Activated naive CD8-positive, alpha-beta T cell treated with anti-CD3 and anti-CD28 coated beads for 36 hours (primary cell): ENCODE measurements at places on chromosomes 6 and 20.
A peak's percentile ranks its signal among the peaks of the same experiment; 100 is the strongest.

- DNase-seq = no peak
Measured at GRCh38 chr6:30876039-30876730, 8.1 kb upstream of the DDR1 start.

DNA sequence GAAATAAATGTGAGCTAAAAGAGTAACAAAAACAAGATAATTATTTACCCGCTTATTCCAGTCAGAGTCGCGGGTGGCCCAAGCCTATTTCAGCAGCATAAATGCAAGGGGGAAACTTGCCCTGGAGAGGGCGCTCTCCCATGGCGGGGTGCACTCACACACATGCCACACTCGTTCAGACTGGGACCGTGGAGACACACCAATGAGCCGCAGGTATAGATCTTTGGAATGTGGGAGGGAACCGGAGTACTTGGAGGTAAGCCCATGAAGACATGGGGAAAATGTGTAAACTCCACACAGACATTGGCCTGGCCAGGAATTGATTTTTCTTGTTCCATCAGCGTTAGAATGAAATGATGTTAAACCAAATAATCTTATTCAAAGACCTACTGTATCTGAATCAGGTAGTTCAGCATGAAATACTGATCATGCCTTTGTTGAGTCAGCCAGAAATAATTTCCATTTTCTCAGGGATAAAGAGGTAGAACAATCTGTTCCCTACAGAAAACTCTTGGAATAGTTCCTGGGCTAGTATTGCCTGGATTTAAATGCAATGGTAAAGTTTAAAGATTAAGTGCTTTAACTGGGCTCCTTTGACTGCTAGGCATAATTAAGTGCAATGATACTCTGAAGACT lies 191.5 kb downstream of the MCHR2 start:
- DNase-seq = no peak

- DNase-seq = no peak
Measured at GRCh38 chr6:130980310-130981032, 82.6 kb downstream of the EPB41L2 start.

DNA sequence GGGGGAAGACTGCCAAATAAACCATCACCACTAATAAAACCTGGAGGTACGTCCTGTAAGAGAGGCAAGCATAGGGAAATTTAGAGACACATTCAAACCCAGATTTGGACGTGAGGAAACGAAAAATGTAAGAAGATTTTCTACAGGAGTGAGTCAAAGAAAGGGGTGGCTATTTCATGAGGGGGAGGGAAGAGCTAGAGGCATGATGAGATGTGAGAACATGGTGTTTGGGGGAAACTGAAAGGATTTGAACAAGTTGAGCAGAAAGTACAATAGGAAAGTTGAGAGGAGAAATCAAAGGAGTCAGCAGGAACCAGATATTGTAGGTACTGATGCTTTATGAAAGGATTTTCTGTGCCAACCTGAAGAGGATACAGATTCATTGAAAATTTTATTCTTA lies 179.1 kb upstream of the HS3ST5 start:
- no peak for DNase-seq

- DNase-seq = no peak
Measured at GRCh38 chr6:137495703-137496336, 1.6 kb upstream of the OLIG3 start.

- DNase-seq = no peak
Measured at GRCh38 chr6:17552861-17553260, 47.2 kb upstream of the FAM8A1 start.

GRCh38 chr6:28565823-28566526 lies 40.3 kb downstream of the GPX5 start:
- no peak for DNase-seq

DNA sequence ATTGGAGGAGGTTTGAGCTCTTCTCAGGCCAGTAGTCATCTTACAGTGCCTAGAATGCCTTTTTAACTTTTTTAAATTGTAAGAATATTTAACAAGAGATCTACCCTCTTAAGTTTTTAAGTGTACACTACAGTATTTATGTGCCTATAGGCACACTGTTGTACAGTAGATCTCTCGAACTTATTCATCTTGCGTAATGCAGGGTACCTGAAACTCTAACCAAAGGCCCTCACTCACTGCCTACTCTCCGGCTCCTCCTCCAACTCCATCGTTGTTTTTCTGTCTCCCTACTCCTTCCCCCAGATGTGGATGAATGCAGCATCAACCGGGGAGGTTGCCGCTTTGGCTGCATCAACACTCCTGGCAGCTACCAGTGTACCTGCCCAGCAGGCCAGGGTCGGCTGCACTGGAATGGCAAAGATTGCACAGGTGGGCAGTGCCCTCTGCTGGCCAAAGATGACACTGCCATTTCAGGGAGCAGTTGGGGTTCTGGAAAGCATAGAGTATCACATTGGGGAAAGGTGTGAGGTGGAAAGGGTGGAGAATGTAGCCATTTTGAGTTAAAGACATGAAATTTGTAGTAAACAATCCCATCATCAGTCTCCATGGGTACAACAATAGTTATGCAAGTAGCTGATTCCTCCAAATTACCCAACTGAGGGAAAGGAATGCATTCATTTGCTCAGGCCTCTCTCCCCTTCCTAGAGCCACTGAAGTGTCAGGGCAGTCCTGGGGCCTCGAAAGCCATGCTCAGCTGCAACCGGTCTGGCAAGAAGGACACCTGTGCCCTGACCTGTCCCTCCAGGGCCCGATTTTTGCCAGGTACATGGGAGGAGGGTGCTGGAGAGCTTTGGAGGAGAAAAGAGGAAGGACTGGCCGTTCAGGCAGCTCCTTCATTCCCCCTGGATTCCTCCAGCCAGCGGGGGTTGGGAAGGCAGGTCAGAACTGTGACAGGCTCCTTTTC lies 18.4 kb upstream of the ZNF76 start:
- DNase-seq = peak; percentile 65

DNA sequence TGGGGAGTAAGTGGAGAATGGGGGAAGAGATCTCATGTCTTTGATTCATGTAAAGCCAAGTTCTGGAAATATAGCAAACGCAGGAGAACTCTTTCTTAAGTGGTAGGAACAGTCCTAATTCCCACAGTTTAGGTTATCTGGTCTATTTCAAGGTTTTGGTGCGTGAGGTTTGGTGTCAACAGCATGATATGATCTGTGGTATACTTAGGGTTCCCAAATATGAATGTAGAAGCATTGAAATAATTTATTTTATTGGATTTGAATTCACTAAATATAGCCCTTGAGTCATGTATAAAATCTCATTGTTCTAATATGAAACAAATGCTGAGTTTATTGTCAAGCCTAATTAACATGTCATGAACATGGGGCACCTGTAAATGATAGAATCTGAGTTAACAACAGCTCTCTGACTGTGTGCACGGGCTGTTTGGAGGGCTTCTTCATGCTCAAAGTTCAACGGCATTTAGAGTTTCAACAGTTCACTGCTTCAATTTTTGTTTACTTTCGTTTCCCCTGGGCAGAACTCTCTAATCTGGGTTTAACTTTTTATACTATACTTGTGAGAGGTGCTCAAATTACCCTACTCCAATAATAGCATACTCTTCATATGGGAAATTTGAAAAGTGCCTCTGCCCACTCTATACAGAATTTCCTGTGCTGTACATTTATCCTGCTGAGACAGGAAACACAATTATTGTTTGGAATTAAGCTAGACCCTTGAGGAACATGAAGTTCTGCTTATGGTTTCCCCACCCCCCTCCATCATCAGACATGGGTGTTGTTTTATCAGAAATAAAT lies 236.3 kb upstream of the ZNF217 start:
- no peak for DNase-seq

GRCh38 chr20:2167112-2167511 lies 65.5 kb downstream of the STK35 start:
- DNase-seq = no peak

DNA sequence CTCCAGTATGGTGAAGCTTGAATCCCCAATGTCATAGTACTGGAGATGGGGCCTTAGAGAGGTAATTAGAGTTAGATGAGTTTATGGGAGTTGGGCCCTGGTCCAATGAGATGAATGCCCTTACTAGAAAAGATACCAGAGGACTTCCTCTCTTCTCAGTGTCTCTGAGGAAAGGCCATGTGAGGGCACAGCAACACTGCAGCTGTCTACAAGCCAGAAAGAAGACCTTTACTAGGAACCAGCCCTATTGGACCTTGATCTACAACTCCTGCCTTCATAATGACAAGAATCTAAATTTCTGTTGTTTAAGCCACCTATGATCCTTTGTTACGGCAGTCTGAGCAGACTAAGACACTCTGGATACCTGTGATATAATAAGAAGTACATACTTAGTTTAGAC lies 31.4 kb upstream of the AKAP7 start:
- no peak for DNase-seq

GRCh38 chr6:151617539-151617938 lies 123.7 kb downstream of the CCDC170 start:
- no peak for DNase-seq

DNA sequence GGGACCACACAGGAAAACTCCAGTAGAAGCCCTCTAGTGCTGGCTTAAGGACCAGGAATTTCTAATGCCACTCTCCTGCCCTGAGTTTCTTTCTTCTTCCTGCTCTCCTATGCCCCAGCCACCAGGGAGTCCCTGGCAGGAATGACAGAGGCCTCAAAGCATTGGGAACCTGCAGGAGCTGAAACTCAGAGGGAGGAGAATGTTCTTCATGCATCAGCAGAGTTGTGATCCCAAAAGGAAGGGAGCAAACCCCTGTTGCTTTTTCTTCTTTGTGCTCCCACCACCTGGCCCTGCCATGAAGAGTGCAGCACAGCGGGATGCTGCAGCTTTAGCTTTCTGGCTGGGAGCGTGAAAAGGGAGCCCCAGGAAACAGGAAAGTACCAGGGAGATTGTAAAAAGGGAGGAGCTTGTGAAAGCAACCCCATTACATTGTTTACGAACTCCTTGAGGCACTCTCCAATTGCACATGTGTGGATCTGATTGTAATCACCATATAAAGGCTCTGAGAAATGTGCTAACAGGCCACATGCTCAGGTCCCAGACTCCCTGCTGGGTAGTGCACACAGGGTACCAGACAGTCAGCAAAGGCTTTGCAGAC lies 34.7 kb upstream of the FKBP1A start:
- no peak for DNase-seq

DNA sequence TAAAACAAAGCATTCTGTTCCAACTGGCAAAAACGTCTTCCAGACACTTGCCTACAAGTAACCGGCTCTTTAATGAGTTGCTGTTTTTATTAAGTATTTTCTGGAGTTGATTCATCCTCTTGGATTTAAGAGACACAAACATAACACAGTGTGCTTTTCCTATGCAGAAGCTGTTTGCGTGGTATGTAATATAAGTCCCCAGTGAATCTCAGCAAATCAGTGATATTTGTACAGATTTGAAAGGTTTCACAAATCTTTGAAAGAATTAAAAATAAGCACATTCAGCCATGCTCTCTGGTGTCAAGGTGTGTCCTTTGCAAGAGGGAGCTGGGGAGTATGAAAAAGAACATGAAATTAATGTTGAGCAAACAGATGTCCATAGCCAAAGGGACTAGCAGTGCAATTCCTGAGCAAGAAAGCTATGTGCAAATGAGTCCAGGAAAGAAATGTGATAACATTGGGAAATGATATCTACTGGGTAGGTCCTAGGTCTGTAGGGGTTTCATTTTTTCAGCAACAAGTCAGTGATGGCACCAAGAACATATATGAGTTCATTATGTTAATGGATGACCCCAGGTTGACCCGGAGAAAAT lies 170.1 kb upstream of the PHACTR1 start:
- DNase-seq = no peak

GRCh38 chr20:23998392-23998791 lies 9.8 kb upstream of the GGTLC1 start:
- DNase-seq = no peak

DNA sequence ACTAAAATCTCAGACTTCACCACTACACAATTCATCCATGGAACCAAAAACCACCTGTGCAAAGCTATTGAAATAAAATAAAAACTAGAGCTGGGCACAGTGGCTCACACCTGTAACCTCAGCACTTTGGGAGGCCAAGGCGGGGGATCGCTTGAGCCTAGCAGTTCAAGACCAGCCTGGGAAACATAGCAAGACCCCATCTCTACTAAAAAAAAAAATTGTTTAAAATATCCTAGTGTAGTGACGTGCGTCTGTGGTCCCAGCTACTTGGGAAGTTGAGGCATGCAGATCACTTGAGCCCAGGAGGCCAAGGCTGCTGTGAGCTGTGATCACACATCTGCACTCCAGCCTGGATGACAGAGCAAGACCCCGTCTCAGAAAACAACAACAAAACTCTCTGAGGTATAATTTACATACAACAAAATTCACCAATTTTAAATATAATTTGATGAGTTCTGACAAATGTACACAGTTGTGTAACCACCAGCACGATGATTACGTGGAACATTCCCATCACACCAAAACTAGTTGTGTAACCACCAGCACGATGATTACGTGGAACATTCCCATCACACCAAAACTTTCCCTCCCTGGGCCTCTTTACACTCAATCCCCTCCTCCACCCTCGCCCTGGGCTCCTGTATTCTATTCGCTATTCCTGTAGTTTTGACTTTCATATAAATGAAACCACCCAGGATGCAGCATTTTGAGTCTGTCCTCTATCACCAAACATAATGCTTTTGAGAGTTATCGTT lies 107.5 kb downstream of the TAF4 start:
- DNase-seq = no peak

DNA sequence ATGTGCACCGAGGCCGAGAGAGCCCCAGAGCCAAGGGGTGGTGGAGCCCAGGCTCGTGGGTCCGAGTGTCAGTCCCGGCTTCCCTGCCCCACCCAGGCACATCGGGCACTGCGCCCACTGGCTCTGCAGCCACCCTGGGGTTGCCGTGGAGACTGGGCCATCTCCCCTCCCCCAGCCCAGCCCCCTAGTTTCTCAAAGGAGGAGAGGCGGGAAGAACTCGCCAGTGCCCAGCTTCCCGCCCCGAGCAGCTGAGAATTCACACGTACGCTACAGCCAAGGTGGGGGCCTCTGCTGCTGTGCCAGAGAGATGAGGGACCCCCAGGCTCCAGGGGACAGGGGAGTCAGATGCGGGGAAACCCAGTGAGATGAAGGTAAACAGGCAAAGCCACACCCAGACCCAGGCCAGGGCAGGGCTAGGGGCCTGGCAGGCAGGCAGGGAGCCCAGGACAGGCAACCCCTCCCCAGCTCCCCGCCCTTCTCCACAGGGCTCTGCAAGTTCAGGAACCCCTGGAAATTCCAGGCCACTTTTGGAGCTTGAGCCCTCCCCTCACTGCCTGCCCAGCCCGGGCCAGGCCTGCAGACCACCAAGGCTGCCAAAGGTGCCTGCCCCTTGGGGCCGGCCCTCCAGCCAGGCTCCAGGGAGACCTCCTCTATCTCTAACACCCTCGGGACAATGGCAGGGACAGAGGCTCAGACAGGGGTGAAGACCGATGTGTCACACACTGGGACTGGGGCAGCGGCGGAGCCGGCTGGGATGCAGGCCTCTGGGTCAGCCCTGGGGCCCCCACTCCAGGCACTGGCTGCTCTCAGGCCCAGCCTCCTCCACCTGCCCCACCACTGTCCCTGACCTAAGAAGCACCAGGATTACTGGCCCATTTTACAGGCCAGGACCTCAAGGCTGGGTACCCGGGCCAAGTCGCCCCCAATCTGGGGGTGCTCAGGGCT lies 6.0 kb downstream of the LAMA5 start:
- no peak for DNase-seq

- no peak for DNase-seq
Measured at GRCh38 chr20:11011653-11012052, 337.9 kb upstream of the JAG1 start.
